CD8-positive, alpha-beta T cell (primary cell): ENCODE measurements at places on chromosomes 16 and 17. TPM values are rescaled to one million over a fixed set of nuclear protein-coding genes. Genes with fewer than 3 reads are reported as not detected.

CA5A gene
- not detected for total RNA-seq

CNGB1 gene
- total RNA-seq: not detected

TP53TG3 gene
- total RNA-seq: not detected

NPTX1 gene
- total RNA-seq: 0.30 TPM

COTL1 gene
- total RNA-seq: 199 TPM

NOG gene
- 6.8 TPM for total RNA-seq

KRTAP2-3 gene
- total RNA-seq: not detected

DRC3 gene
- total RNA-seq: 0.90 TPM

COX4I1 gene
- total RNA-seq: 876 TPM

SAP30BP gene
- 303 TPM for total RNA-seq

LPCAT2 gene
- not detected for total RNA-seq

BAIAP3 gene
- 13.8 TPM for total RNA-seq

EVPL gene
- 1.1 TPM for total RNA-seq

RUNDC3A gene
- total RNA-seq: not detected

CCL4 gene
- 24.6 TPM for total RNA-seq

MARCHF10 gene
- total RNA-seq: not detected

PITPNM3 gene
- 0.25 TPM for total RNA-seq

USP31 gene
- 1.8 TPM for total RNA-seq

CCL5 gene
- total RNA-seq: 398 TPM

USP43 gene
- total RNA-seq: 0.22 TPM

TP53TG3C gene
- total RNA-seq: not detected

ALOX12 gene
- total RNA-seq: not detected

AOC3 gene
- total RNA-seq: 0.46 TPM

ENPP7 gene
- not detected for total RNA-seq

FBXO31 gene
- total RNA-seq: 46.8 TPM

MGAT5B gene
- total RNA-seq: 0.24 TPM

TPSD1 gene
- not detected for total RNA-seq

RAPGEFL1 gene
- 9.2 TPM for total RNA-seq

NARF gene
- total RNA-seq: 60.0 TPM

HOXB9 gene
- not detected for total RNA-seq

CUEDC1 gene
- 0.22 TPM for total RNA-seq

GNG13 gene
- total RNA-seq: not detected

ADAD2 gene
- total RNA-seq: not detected
